ENCODE measurements at places on chromosomes 16 and 17.

- no peak for DNase-seq
Observed at GRCh38 chr17:18944646-18945045, 7.3 kb upstream of the SLC5A10 start.

DNA sequence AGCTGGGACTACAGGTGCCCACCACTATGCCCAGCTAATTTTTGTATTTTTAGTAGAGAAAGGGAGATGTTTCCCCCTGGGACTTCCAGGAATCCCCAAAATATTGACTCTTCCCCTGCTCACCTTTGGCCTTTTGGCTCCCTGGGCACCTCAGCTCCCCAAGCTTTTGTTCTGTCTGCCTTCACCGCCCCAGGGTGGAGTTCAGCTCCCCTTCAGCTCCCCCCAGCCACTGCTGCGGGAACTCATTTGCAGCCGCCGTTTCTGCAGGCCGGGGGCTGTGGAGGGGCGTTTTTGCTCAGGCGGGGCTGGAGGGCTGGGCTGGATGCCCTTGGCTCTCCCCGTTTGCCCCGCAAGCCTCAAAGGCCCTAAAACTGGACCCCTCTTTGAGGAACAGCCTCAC lies 47.9 kb downstream of the CRISPLD2 start:
- DNase-seq: no peak

- DNase-seq: peak; percentile 82
Observed at GRCh38 chr17:17682737-17683680, 1.8 kb downstream of the RAI1 start.

GRCh38 chr16:82963653-82964052 lies 336.9 kb downstream of the CDH13 start:
- no peak for DNase-seq

DNA sequence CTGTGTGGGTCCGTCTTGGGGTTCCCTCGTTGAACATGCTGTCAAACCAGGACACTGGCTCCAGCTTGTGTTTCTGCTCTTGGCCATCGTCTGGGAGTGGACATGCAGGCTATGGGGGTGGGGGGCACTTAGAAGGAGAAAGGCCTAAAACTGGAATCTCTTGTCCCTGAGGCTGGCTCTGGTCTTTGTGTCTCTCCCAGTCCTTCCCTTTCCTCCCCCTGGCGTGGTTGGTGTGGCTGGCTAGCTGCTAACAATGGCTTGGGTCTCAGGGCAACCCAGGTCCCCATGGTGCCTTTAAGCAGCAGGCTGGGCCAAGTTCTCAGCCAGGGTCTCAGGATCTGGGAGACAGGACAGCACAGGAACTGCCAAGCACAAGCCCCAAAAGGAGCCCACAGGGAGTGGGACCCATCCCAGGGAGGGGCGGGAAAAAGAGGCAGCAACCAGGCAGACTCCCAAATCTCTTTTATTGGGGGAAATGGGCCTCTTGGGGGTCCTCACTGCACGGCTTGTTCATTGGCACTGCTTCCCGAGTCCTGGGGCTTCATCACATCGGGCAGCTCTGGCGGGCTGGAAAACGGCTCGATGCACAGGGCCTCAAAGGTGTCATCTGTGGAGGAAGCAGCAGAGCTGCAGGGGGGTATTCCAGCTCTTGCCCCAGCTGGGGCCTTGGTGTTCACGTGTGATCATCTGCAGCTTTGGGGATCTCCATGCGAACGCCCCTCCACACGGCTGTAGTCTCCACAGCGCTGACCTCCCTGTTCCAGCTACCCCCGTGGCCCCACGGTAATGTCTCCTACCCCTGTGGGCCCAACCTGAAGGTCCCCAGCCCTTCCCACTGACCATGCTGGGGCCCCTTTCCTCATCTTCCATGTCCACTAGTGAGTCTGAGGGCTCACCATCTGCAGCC lies 5.3 kb downstream of the ELOB start:
- no peak for DNase-seq

DNA sequence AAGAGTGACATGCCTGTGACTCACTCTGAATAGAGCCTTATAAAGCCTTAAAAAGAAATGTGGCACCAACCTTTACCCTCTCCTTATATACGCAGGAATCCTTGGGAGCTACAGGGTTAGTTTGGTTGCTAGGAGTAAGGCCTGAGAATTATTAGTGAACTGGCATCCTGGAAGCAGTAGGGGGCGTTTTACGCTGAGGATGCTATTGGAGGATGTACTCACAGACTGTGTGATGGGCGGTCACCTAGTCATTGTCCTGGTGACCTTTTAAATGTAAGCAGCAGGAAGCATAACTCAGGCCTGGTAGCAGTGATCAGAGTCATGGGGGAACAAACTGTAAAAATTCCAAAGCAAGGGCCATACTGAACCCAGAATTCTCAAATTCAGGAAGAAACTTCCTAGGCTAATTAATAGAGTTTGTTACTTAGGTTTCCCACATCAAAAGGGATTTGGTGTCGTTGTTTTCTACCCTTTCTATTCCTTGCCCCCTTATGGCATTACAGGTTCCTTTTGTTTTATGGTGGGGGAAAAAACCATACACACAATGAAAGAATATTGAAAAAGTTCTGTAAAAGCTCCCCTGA lies 153.8 kb downstream of the SNX11 start:
- no peak for DNase-seq

- no peak for DNase-seq
Observed at GRCh38 chr17:62780269-62780668, 27.8 kb downstream of the MARCHF10 start.

GRCh38 chr17:77086433-77087010 lies 54.2 kb upstream of the SEC14L1 start:
- peak; percentile 79 for DNase-seq

- DNase-seq: no peak
Observed at GRCh38 chr17:47996201-47996600, 25.3 kb downstream of the CDK5RAP3 start.

GRCh38 chr17:45114117-45114932 lies 18.0 kb downstream of the PLCD3 start:
- no peak for DNase-seq

DNA sequence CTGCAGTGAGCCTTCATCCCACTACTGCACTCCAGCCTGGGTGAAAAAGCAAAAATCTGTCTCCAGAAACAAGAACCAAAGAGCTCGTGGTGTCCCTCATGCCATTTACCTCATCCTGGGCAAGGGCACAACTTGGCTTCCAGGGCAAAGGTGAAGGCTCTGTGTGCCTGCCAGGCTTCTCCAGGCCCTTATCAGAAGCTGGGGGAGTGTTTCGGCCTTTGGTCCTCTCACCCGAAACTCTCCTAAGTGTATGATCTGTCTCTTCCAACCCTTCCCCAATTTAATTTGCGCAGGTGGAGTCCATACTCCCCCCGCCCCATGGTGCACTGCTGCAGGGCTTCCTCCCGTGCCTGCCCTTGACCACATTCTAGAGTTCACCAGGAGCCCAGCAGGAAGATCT lies 1.1 kb downstream of the CES2 start:
- DNase-seq: no peak

DNA sequence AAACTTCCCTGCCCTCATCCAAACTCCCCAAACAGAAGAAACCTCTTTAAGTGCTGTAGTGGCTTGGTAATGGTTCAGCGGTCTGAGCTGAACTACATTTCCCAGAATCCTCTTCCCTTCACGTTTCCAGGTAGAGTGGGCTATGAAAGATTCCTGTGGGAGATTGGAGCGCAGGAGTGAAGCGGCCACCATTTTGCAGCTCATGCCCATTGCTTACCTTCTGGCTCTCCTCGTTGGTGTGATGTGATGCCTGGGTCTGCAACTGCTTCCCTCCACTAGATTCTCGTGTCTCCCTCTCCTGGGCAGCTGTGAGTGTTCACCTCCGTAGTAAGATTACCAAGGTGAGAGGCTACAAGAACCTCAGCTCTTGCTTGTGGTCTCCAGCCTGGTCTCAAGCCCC lies 82.1 kb downstream of the GPR139 start:
- DNase-seq: no peak

DNA sequence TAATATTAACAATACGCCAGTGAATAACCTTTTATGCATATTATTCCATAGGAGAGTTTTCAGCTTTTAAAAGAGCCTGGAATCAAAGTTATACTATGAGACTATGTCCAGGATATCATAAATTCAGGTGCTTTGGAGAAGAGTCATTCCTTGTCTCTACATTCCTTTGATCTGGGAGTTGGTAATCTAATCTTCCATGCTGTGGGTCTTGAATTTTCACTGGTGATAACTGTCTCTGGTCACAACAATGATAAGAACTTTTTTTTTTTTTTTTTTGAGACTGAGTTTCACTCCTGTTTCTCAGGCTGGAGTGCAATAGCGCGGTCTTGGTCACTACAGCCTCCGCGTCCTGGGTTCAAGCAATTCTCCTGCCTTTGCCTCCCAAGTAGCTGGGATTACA lies 50.8 kb downstream of the CHD9 start:
- DNase-seq: no peak

DNA sequence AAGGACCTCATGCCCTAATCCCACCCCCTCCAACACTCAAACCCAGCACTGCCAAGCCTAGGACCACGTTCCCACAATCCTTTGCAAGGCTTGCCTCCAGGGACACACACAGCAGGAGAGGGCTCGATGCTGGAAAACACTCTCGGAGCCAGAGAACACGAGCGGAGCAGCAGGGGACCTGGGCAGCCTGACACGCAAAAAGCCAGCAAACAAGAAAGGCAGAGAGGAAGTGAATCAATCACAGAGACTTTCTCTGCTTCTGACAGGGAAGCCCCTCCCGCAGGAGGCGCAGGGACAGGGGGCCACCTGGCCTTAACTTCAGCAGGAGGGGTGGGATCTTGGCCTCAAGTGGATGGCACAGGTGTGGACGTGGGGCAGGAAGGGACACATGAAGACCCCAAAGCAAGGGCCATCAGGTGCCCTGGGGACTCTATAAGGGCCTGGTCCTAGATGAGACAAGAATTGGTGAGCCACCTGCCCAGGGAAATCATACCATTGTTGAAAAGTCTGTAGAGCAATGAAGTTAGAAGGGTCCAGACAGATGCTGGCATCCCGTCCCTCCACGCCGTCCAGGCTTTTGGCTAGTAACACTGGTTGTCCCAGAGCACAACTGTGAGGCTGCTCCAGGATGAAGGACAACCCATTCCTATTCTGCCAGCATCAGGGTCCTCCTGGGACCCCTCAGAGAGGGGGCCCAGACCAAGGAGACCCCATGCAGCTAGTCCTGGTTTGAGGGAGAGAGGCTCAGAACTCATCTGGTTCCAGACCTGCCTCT lies 2.2 kb downstream of the SDK2 start:
- no peak for DNase-seq

- DNase-seq: no peak
Observed at GRCh38 chr16:85546585-85547447, 66.3 kb upstream of the GSE1 start.

- DNase-seq: no peak
Observed at GRCh38 chr17:75751676-75752404, 13.2 kb downstream of the GALK1 start.

- no peak for DNase-seq
Observed at GRCh38 chr17:43920500-43921095, 13.3 kb upstream of the MPP2 start.

- no peak for DNase-seq
Observed at GRCh38 chr17:75238684-75239191, 22.7 kb downstream of the GGA3 start.

GRCh38 chr17:2850991-2851390 lies 54.8 kb downstream of the RAP1GAP2 start:
- DNase-seq: no peak

- no peak for DNase-seq
Observed at GRCh38 chr17:13550291-13550690, 51.4 kb downstream of the HS3ST3A1 start.

GRCh38 chr16:83952587-83952939 lies 477 bp upstream of the OSGIN1 start:
- no peak for DNase-seq

DNA sequence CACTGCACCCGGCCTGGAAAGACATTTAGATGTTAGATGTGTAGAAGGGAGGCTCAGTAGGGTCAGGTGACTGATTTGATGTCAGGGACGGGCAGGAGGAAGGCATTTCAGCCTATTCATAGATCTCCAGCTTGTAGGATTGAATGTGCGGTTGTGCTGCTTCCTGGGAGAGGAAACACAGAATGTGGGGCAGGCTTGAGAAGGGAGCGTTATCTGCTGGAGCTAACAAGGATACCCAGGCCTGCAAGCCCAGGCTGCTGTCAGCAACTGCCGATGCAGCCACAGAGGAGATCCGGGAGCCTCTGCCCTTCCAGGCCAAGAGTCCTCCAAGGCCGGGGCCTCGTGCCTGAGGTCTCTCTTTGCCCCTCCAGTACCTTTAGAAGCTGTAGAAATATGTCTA lies 205.6 kb downstream of the SPECC1 start:
- no peak for DNase-seq

DNA sequence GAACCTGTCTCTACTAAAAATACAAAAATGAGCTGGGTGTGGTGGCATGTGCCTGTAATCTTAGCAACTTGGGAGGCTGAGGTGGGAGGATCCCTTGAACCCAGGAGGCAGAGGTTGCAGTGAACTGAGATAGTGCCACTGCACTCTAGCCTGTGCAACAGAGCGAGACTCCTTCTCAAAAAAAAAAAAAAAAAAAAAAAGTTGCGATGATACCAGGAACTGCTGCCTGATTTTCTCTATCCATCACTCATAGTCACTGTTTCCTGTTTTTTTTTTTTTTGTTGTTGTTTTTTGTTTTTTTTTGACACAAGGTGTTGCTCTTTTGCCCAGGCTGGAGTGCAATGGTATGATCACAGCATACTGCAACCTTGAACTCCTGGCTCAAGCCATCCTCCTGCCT lies 59.2 kb downstream of the ABCC1 start:
- DNase-seq: no peak

DNA sequence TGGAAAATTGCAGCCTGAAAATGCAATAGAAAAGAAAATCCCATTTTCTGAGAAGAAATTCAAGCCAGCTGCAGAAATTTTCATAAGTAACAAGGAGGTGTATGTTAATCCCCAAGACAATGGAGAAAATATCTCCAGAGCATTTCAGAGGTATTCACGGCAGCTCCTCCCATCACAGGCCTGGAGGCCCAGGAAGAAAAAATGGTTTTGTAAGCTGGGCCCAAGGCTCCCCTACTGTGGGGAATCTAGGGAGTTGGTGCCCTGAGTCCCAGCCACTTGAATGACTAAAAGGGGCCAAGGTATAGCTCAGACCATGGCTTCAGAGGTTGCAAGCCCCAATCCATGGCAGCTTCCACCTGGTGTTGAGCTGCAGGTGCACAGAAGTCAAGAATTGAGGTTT lies 93.3 kb upstream of the ZNF267 start:
- DNase-seq: no peak

- peak; percentile 87 for DNase-seq
Observed at GRCh38 chr16:9176547-9177418, 85.3 kb downstream of the HAPSTR1 start.

GRCh38 chr16:19294156-19294649 lies 8.7 kb downstream of the CLEC19A start:
- DNase-seq: no peak

Measured in dorsolateral prefrontal cortex (tissue), 122 donors.